ENCODE measurements at places on chromosomes 16 and 17. TPM values are rescaled to one million over a fixed set of nuclear protein-coding genes. Genes with fewer than 3 reads are reported as not detected.

GRCh38 chr16:88417684-88418476, 35.1 kb downstream of the ZNF469 start:
- no peak overlapping the region for H3K4me3 ChIP-seq
- no peaks in the 10 kb centered on the region for H3K4me1 ChIP-seq
- H3K36me3 ChIP-seq, result no peaks in the 10 kb centered on the region
- no peaks in the 10 kb centered on the region for H3K27me3 ChIP-seq
- DNase-seq, result no peak
- H3K27ac ChIP-seq, result no peak overlapping the region

DNA sequence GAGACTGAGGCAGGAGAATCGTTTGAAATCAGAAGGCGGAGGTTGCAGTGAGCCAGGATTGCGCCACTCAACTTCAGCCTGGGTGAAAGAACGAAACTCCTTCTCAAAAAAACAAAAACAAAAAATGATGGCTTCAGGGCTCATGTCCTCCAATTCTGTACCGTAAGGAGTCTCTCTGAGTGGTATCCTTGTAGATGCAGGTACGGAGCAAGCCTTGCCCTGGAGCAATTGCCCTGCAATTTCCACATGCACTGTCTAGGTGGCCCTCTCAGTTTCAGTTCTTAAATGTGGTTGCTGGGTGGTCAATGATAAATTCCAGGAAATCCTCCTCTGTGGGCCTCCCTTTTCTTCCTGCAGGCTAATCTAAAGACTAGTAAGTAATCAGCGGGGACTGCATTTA, 10.6 kb downstream of the TMEM238L start:
- no peaks in the 10 kb centered on the region for H3K4me1 ChIP-seq
- H3K27me3 ChIP-seq, result no peaks in the 10 kb centered on the region
- H3K36me3 ChIP-seq, result no peaks in the 10 kb centered on the region
- H3K4me3 ChIP-seq, result no peak overlapping the region
- DNase-seq, result no peak

GRCh38 chr17:38898812-38899348, 26.5 kb upstream of the LASP1NB start:
- no peak overlapping the region for H3K27ac ChIP-seq
- H3K27me3 ChIP-seq, result no peaks in the 10 kb centered on the region
- H3K4me1 ChIP-seq, result peaks cover 21% of the 10 kb centered on the region
- H3K4me3 ChIP-seq, result no peak overlapping the region
- H3K36me3 ChIP-seq, result peaks cover 55% of the 10 kb centered on the region

- H3K36me3 ChIP-seq, result no peaks in the 10 kb centered on the region
- H3K4me3 ChIP-seq, result no peak overlapping the region
- H3K27me3 ChIP-seq, result no peaks in the 10 kb centered on the region
- H3K4me1 ChIP-seq, result no peaks in the 10 kb centered on the region
These were observed 1.3 kb upstream of the LRRC37A3 start for GRCh38 chr17:64920419-64921172.

DNA sequence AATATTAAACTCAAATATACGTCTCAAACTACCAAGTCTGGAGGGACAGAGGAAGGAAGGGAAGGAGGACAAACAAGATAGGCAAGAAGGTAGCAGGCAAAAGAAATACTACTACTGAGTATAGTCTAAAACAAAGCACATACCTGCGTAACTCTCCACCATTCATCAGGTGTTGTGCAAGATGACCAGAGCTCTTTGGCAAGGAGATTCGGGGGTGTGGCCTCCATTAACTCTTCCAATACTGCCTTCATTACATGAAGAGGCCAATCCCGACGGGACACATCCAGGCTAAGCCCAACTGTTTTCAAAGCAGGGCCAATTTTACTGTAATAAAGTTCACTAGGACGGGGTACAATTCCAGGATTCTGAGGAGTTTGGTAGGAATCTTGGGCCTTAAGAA, 38.2 kb upstream of the ARL6IP1 start:
- no peaks in the 10 kb centered on the region for H3K4me1 ChIP-seq
- no peaks in the 10 kb centered on the region for H3K27me3 ChIP-seq
- peaks cover 73% of the 10 kb centered on the region for H3K36me3 ChIP-seq
- H3K4me3 ChIP-seq, result no peak overlapping the region
- no peak overlapping the region for H3K27ac ChIP-seq
- no peak for DNase-seq

GRCh38 chr16:86771506-86772460, 193.4 kb downstream of the FOXL1 start:
- no peak overlapping the region for H3K4me3 ChIP-seq
- H3K27ac ChIP-seq, result peak overlapping the region; percentile 77
- peaks cover 23% of the 10 kb centered on the region for H3K4me1 ChIP-seq
- H3K36me3 ChIP-seq, result no peaks in the 10 kb centered on the region
- no peaks in the 10 kb centered on the region for H3K27me3 ChIP-seq

- no peaks in the 10 kb centered on the region for H3K36me3 ChIP-seq
- H3K4me3 ChIP-seq, result no peak overlapping the region
- no peaks in the 10 kb centered on the region for H3K27me3 ChIP-seq
- DNase-seq, result no peak
- H3K27ac ChIP-seq, result no peak overlapping the region
- H3K4me1 ChIP-seq, result no peaks in the 10 kb centered on the region
These were observed 124.7 kb upstream of the GSE1 start for GRCh38 chr16:85488414-85488813.

KRTAP4-1 gene
- total RNA-seq, result not detected

CCDC40 gene
- 2.9 TPM for total RNA-seq

GP1BA gene
- total RNA-seq, result not detected

All from GM23248 (cell line).